ENCODE measurements at places on chromosomes 3 and 15.

- DNase-seq: no peak
Observed at GRCh38 chr3:44983484-44983941, 7.5 kb downstream of the EXOSC7 start.

GRCh38 chr3:35708394-35709271 lies 69.3 kb downstream of the ARPP21 start:
- no peak for DNase-seq

GRCh38 chr15:86915811-86916331 lies 836.2 kb downstream of the AGBL1 start:
- DNase-seq: no peak

DNA sequence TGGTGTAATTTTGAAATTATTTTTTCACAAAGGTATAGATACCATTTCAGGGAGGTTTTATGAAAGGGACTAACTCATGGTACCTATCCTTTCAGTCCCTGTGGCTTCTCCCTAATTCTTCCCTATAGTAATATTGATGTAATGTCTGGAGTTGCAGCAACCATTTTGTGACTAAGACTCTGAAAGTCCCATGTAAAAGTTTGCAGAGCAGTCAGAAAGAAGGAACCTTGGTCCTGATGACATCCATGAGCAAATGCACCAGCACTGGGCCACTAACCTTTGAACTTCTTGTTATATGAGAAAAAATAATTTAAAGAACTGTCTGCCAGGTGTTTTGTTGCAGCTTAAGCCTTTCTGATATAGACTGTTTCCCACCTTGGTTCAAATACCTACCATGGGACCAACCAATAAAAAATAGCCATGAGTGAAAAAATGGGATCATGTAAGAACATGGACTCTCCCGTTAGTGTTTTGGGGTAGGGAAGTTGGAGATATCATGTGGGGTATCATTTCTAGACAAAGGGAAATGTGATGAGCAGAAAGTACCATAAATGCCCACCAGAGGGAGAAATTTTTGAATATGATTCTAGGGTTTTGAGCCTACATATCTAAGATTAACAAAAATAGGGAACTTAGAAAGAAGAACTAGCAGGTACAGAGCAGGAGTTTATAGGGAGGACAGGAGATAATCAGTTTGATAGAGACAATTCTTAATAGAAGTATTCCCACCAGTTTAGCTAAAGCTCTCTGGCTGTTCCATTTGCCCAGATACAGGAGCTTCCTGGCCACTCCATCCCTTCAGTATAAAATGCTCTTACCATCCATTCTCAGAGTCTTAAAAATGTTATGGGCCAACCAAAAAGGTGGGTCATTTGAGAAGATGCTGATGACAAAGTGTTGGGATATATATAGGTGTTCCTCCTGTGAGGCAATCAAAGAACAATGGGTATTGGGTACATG lies 3.4 kb upstream of the CPOX start:
- no peak for DNase-seq

- DNase-seq: no peak
Observed at GRCh38 chr3:8778475-8778874, 9.1 kb upstream of the OXTR start.

- no peak for DNase-seq
Observed at GRCh38 chr3:196932600-196932999, 9.7 kb downstream of the NCBP2 start.

DNA sequence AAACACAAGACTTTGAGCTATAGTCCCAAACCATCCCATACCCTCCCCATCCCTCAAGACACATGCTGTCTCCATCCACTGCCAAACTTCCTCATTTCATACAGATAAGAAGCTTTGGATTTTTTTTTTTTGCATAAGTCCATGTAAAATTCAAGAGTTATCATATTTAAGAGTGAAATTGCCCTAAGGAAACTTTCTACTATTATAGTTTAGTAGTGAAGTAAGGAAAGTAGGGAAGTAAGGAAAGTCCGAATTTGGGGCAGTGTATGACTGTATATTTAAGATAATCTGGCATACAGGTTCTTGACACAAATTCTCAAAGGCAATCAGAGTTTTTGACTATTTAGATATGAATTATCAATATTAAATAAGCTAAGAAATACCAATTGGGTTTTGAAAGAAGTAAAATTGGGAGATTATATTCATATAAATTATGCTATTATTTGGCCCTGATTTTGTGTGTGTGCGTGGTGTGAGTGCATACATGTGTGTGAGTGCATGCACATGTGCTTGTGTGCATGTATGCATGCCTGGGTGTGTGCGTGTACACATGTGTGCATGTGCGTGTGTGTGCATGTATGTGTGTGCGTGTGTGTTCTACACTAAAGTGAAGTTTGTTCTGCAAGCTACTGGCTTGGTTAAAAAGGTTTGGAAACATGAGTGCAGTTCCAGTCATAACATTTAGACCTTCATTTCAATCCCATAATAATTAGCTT lies 83.6 kb upstream of the MBNL1 start:
- no peak for DNase-seq

DNA sequence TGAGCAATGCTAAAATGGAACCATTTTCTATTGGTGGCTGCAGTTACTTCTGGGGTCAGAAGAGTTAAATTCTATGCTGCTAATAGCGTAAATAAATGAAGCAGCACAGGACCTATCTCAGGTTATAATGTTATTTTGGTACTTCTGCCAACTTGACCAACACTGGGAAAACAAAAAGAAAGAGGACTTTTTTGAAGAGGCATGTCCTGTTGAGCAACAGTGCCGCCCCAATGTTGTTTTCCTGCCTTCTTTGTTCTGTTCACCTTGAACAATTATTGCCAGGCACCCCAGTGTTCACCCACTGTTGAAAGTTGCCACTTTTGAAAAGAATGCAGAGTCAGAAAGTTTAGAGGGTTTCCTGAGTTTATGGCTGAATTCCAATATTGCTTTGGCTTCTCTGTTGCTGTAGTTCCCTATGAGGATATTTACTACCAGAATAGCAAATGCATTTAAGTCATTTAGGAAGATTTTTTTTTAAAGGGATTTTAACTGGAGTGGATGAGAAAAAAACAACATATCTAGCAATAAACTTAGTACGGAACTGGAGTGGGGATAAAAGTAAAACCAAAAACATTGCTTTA lies 679.0 kb upstream of the DPPA4 start:
- no peak for DNase-seq

DNA sequence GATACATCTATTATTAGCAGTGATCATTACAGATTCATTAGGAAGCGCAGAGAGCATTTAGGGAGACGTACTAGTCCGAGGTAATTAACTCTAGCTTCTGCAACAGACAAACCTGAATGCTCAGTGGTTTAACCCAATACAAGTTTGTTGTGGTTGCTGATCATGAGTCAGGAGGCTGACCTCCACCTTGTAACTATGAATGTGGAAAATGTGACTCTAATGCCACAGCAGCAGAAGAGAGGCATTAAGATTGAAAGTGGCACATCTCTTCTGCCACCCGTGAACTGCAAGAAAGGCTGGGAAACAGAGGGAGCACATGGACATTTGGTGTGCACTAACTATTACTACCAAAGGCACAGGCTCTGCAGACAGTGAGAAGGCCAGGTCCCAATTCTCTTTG lies 71.2 kb upstream of the C3orf80 start:
- DNase-seq: no peak

GRCh38 chr15:39411102-39411989 lies 169.5 kb upstream of the THBS1 start:
- no peak for DNase-seq

- DNase-seq: no peak
Observed at GRCh38 chr3:139227827-139228226, 116.0 kb upstream of the MRPS22 start.

DNA sequence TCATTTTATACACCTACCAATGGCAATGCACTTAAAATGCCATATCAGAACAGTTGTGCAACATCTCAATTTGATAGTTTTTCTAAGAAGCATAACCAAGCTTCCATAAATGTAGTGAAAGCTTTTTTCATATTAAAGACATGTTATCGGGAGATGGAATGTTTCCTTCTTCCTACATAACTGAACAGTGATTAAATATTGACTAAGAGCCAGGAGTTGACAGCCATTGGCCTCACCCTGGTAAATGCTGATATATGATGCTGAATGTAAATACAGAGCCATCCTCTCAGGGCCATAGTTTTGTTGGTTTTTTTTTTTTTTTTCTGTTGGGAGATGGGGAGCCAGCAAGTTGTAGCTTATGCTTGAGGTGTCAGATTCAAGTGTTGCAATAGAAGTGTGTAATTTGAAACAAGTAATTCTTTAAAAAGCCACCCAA lies 203.3 kb upstream of the IL12A start:
- no peak for DNase-seq

- no peak for DNase-seq
Observed at GRCh38 chr3:108899530-108899929, 54.1 kb downstream of the GUCA1C start.

DNA sequence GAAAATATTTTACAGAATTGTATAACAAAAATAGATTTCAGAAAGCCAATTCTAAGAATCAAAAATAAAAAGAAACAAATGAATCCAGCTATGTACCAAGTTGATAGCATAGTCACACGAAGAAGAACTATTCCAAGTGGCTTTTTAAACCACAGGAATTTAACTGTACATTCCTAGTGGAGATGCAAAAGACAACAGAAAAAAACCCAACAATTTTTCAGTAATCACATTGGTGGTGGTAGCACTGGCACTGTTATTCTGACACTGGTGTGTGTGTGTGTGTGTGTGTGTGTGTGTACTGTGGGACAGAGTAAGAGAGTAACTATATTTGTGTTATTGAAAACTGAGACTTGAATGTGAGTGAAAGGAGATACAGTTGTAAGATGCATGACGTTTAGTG lies 9.1 kb downstream of the BFSP2 start:
- DNase-seq: peak; percentile 30

- peak; percentile 78 for DNase-seq
Observed at GRCh38 chr3:185362850-185363661, at the start of gene MAP3K13. MAP3K13 (plus strand) TSS chr3:185363136; CDS start chr3:185428582, 65,446 bp downstream.

- no peak for DNase-seq
Observed at GRCh38 chr3:37015642-37016041, 22.3 kb downstream of the MLH1 start.

DNA sequence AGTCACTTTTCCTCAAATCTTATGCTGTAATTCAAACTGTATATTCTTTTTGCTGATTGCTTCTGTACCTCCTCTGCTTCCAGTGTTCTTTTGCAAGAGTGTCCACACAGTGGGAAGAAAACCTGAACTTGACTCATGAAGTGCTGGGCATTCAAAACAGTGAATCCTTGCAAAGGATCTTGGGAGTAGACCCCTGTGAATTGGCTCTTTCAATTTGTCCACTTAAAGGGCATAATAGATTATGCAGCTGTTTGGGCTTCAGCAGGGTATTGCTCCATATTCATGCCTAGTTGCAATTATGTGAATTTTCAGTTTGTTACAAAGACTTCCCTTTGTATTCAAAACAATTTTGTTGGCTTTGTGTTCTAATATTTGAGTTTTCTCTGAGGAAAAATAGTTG lies 11.4 kb downstream of the ZFAND6 start:
- no peak for DNase-seq

DNA sequence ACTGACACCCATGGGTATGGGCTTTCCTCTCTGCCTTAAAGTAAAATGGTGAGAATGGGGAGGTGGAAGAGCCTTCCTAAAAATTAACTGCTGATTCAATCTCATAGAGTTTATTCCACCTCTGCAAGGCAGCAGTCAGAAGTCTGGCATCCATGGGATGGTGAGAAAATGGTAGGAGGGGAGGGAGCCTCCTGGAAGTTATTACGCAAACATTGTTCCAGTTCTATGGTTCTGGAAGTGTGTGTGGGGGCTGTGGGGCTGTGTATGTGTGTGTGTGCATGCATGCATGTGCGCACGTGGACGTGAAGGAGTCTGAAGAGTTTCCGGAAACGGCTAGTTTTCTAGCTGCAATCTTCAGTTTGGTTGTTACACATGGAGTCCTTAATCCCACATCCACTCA lies 177.6 kb downstream of the KCNAB1 start:
- DNase-seq: no peak

DNA sequence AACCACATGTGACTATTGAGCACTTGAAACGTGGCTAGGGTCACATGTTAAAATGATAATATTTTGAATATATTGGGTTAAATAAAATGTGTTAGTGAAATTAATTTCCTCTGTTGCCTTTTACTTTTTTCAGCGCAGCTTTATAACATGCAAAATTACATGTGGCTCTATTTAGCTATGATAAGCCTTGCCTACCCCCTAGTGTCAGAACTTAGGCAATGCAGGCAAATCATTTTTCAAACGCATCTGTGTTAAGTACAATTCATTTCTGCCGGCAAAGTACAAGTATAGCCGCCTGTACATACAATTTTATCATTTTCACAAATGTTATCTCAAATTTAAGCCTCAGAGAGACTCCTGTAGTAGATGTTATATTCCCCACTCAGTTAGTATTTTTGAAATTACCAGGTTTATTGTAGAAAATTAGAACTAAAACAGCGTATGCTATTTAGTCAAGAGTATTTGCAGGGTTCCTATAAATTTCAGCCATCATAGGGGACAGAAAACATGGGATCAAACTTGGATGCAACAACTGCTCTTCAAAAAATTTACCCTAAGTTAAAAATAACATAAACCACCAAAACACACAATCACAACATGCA lies 56.1 kb downstream of the TAFA4 start:
- DNase-seq: peak; percentile 15

DNA sequence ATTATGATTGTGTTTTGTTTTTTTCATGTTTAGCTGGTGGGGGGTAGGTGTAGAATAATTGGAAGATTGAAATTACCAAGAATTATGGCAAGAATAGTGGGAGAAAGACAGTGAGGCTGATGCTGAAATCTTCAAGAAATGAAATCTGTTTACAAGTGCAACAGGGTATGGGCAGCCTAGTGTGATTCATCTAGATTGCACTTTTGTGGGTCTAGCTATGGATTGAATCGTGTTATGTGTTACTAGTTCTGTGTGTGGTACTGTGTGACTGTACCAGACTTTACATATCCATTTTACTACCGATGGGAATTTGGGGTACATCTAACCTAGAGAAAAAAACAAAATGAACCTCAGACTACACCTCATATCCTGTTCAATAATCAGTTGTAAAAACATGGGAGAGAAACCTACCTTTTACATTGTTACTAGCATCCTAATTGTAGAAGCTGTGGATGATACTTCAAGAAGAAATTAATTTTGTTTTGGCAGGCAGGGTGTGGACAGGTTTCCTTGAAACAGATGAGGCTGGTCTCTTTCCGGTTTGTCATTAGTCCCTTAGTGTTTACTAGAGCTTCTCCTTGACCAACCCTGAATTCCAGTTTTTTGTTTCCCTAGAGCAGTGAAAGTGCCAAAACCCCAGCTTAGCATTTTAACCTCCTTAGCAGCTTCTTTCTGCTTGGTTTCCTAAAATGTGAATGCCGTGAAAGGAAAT lies 47.9 kb downstream of the OPA1 start:
- DNase-seq: no peak

DNA sequence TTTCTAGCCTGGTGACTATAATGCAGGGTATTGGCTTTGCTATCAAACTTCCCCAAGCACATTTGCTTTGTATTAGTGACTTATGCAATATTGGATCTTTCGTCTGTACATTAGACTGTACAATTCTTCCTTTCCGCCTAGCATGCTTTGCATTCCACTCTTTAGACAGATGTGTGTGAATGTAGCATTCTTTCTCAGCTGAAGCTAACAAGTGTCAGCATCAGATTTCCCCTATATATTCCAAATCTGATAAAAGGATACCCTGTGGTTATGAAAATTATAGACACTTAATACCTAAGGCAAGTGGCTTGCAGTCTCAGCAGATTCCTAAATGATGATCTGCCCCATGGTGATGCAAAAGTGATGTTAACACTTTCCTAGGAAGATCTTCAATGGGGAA lies 360.1 kb downstream of the CNTN4 start:
- no peak for DNase-seq

- DNase-seq: no peak
Observed at GRCh38 chr3:69145688-69146087, 23.3 kb upstream of the LMOD3 start.

Measured in BJ (cell line).